ENCODE measurements at places on chromosomes 13 and 19.

- DNase-seq, result no peak
Observed at GRCh38 chr19:52010674-52011073, 2.7 kb upstream of the ZNF615 start.

GRCh38 chr19:46497773-46498172, 2.1 kb upstream of the PNMA8B start:
- DNase-seq, result no peak

- no peak for DNase-seq
Observed at GRCh38 chr19:10126213-10126639, 6.5 kb upstream of the EIF3G start.

- no peak for DNase-seq
Observed at GRCh38 chr13:97135883-97136282, 86.2 kb upstream of the MBNL2 start.

DNA sequence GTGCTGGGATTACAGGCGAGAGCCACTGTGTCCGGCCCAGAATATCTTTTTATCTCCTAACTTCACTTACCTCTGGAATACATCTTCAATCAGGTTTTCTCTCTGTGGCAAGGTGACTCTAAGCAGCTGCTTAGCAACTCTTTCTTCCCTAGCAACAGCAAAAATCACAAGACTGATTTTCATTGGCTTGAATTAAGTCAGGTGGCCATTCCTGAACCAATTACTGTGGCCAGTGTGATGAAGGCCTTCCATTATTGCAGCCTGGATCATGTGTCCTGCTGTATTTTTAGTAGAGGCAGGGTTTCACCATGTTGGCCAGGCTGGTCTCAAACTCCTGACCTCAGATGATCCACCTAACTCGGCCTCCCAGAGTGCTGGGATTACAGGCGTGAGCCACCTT, 9.0 kb upstream of the LTBP4 start:
- no peak for DNase-seq

- DNase-seq, result peak; percentile 82
Observed at GRCh38 chr13:41613984-41614661, 156.8 kb downstream of the RGCC start.

DNA sequence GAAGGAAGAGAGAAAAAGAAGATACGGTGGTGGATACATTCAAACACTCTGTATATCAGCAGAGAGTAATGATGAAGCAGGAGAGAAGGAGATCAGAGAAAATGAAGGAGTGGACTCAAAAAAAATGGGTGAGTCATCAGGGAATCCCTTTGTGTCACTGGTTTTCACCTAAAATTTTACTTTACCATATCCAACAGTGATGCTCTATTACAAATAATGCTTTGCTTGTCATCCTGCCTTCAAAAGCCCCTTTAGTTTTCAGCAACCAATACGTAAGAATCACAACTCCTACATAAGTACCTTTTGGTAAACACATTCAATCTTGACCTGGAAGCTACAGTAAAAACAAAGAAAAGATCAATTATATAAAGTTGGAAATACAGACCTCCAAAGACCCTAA, 88.8 kb downstream of the ENOX1 start:
- no peak for DNase-seq

DNA sequence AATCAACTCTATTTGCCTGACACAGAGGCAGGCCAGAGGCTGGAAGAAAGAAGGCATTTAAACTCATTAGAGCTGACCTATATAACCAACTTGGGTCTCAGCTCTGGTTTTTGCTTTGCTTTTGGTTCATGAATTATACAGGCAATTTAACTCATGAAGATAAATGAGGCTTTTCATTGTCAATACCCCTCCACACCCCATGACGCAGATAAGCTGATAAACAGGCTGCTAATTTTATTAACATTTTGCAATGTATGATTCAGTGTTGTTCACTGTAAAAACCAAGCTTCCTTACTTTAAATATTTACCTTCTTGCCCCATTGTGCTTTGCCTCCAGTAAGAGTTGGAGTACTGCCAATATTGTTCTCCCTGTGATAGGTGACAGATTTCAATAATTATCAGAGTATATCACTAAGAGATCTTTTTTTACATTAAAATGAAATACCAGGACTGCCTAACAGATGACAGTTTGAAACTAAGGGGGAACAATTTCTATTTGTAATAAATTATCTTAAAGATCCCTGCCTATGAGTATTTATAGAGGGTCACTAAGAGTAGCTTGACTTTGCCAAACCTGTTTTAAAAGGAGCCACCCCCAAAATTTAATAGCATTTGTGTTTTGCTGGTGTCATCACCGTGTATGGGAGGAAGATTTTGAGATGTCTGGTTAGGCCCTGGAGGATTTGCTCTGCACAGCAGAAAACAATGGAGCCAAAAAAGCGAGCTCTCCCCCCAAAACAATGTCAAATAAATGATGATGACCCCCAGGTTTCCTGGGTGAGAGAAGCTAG, 472.7 kb upstream of the NBEA start:
- peak; percentile 40 for DNase-seq

DNA sequence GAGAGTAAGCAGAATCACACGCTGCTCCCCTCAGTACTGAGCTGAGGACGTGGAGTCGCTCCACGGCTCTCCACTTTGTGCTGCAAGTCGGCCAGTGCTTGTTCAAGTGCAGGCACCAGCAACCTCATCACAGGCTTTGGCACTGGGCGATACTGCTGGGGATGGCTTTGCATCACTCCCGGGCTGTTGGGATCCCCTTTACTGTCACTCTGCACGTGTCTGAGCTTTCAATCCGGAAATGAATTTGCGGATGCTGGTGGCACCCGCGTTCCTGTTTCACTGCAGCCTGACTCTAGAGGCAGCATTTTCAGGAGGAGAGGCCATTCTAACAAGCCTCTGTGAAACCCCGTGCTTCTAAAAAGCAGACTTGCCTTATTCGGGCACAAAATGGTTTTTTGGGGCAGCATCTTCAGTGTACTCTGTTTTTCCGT, 19.1 kb downstream of the SMARCA4 start:
- DNase-seq, result no peak

- DNase-seq, result no peak
Observed at GRCh38 chr13:94192431-94192975, 287.0 kb downstream of the DCT start.

DNA sequence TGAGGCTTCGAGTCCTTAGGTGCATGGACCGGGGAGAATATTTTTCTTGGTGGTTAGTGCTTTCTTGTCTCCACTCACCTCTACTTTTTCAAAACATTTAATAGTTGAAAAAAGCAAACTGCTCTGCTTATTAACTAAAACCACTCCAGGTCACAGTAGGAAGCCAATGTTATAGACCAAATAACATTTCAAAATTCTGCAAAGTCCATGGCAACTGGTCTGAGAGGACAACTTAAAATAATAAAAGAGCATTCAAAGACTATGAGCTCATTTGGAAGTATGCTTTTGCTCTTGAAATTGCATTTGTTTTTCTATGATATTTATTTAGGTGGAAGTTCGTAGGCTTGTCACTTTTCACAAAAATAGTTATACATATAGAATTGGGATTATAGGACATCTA, 483.0 kb downstream of the DCT start:
- DNase-seq, result no peak

DNA sequence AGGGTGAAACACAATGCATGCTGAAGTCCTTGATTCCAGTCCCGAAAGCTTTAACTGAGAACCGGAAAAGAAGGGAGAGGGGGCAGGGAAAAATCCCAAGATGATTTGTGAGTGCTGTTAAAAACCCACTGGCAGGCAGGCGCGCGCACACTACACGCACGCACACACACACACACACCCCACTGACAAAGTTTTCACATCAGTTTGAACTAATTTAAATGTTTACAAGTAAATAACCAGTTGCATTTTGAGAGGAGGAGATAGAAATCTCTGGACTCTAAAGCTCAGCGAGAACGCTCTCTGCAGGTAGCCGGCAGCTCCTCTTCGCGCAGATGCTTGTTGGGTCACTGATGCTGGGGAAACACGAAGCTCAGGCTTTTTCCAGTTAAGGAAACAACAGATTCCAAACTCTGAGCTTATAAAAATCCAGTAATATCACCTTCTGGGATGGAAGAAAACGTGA, 818 bp upstream of the SLITRK1 start:
- DNase-seq, result no peak

DNA sequence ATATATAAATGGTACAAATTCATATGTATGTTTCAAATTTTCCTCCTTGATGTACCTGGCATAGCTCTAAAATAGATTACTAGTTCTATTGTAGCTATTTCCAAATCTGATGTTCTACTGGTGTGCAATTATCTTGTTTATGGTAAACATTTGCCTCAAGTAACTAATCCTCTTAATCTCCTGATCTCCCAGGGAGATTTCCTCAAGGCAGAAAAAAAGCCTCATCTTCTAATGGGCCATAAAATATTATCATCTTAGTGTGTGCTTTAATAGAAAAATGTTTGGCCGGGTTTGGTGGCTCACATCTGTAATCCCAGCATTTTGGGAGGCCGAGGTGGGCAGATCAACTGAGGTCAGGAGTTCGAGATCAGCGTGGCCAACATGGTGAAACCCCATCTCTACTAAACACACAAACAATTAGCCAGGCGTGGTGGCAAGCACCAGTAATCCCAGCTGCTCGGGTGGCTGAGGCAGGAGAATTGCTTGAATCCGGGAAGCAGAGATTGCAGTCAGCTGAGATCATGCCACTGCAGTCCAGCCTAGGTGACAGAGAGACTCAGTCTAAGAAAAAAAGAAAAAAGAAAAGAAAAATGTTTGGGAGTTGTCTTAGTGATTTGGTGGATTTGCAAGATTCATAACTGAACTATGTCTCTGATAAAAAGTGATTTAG, 498.9 kb upstream of the SLITRK5 start:
- peak; percentile 5 for DNase-seq

- no peak for DNase-seq
Observed at GRCh38 chr13:34243403-34243802, 425.5 kb downstream of the RFC3 start.

DNA sequence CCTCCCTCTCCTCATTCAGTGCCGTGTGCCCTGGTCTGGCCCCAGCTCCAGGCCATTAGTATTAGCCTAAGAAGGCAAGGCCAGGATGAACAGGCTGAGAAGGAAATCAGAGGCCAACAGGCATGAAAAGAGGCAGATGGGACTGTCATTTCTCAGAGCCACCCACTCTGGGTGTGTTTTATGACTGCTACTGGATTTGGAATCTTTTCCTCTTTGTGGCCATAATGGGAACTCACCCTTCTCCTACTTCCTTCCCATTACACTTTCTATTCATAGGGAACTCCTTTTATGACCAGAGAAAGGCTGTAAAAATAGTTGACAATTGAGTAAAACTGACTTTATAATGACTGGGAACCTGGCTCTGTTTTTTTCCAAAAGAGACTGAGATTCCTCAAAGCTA, 17.7 kb downstream of the CEACAM8 start:
- no peak for DNase-seq

- no peak for DNase-seq
Observed at GRCh38 chr19:31502536-31503170, 153.4 kb upstream of the TSHZ3 start.
